ENCODE measurements at places on chromosomes 2 and 18. TPM values are rescaled to one million over a fixed set of nuclear protein-coding genes. Genes with fewer than 3 reads are reported as not detected.

CD302 gene
- polyA plus RNA-seq: 13.5 TPM

GALNT1 gene
- polyA plus RNA-seq: 86.0 TPM

RESP18 gene
- not detected for polyA plus RNA-seq

MOB4 gene
- polyA plus RNA-seq: 36.3 TPM

PSMD14 gene
- polyA plus RNA-seq: 41.6 TPM
